ENCODE measurements at places on chromosomes 5 and 9.

DNA sequence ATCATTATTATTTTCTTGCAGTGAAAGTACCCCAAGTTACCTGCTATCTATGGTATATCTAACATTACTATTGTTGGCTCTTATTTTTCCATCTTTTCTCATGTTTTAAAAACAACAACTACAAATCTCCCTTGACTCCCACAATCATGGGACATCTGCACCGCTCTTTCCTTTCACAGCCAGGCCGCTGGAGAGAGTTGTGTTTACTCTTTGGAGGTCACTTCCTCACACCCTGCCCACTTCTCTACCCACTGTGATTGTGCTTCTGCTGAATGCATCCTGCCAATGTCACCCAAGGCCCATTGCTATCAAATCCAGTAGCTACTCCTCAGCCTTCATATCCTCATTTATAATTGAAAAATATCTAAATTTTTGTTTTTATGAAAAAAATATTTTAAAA, 29.7 kb downstream of the SLC28A3 start:
- DNase-seq = no peak

DNA sequence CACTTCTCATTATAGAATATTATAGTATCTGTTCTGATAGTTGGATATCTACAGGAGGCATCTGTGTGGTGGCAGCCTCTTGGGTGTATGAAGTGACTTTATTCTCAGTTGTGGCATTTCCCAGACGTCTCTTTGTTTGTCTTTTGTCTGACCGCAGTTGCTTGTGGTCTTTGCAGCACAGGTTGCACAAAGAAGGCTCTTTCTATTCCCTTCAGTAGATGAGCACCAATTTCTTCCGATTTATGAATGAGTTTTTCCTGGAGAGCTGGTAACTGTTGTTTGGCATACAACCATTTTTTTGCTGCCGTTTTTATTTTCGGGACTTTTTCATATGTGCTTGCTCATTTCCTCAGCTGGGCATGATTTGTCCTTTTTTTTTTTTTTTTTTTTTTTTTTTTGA, 56.4 kb upstream of the MYO10 start:
- no peak for DNase-seq

- no peak for DNase-seq
Measured at GRCh38 chr9:81650586-81651515, 38.5 kb downstream of the TLE1 start.

DNA sequence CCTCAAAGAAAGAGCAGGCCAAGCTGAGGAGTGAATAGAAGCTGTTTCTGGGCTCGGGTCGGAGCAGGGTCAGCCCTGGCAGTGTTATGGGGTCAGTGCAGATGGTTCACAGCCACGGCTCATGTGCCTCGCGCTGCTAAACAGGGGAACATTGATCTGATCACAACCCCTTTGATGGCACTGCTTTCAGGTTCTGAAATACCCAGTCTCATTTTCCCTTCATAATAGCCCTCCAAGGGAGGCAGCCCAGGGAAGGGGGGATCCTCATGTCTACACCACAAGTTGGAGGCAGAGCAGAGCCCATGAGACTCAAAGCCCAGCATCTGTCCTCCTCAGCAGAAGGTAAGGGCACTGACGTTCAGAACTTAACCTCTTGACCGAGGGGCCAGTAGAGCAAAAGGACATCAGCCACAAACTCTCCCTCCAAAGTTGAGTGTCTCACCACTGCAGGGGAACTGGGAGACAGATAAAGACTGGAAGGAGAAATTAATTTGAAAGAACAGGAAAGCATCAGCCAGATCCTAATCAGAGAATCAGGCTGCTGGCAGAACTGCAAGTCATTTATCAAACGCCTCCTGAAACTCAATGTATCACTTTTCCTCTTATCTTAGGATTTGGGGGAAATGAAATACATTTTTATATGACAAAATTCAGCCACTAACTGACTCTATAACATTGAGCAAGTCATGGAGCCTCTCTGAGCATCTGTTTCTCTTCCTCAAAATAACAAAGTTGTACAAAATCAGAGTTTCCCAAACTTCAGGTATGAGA, 110.6 kb downstream of the SH3TC2 start:
- DNase-seq = no peak

DNA sequence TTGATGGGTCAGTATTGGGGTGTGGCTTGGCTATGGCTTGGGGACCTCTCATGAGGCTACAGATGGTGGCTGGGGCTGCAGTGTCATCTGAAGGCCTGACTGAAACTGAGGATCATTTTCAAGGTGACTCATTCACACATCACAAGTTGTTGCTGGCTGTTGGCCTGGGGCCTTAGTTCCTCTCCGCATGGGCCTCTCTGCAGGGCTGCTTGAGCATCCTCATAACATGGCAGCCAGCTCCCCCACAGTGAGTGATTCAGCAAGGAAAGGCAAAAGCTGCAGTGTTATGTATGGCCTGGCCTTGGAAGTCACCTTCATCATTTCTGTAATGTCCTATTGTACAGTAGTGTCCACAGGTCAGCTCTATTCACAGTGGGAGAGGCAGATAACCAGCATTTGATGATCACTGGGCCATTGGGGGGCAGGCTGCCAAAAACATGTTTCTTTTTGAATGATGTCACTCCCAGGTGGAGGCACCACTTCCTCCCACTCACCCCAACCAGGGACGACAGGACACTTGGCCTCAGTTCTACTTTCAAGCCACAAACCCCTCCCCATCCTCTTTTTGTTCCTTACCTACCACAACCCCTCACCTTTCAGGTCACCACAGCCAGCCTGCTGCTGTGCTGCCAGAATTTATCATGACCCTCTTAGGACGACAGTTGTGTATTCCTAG, 14.4 kb downstream of the FGD3 start:
- DNase-seq = no peak

- DNase-seq = no peak
Measured at GRCh38 chr5:62578540-62578939, at the start of gene LRRC70. LRRC70 (plus strand) TSS chr5:62578819; CDS start chr5:62579439, 620 bp downstream.

All from substantia nigra (tissue), 51 donors.